ENCODE measurements at places on chromosomes 1 and 21. TPM values are rescaled to one million over a fixed set of nuclear protein-coding genes. Genes with fewer than 3 reads are reported as not detected.
A peak's percentile ranks its signal among the peaks of the same experiment; 100 is the strongest.

Gene IGSF21
- total RNA-seq: not detected

Gene FNDC5
- 77.5 TPM for total RNA-seq

DNA sequence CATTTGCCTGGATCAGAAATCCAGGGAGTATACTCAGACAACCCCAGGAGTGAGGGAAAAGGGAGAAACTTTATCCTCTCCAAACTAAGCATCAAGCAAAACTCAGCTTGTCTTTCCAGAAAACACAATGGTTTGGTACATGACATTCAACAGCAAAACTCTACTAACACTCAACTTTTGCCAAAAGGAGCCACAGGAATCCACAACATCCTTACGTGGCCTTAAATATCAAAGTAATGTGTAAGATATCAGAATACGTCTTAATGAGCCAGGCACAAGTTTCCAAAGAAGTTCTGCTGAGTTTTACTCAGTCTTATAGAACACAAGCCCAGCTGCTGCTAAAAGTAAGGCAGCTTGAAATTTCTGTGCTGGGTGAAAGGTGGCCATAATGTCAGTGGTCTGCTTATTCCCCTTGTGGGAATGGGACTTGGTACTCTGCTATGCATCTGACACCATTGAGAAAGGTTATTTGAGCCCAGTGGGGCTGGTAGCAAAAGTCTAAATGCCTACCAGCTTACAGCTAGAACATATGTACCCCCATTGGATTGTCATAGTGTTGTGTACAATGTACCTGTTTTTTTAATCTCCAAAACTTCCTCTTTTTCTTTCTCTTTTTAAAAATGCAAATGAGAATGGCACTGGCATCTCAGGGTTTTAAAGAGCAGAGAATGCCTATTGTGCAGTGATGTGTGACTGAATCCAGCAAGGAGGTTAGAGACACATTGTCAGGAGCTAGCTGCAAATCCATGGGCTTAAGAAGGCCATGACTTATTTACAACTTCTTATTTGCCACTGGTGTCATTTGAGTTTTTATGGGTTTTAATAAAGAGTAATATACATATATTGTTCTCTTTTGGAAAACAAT, 62.0 kb upstream of the ST6GALNAC3 start:
- H3K36me3 ChIP-seq: no peaks in the 10 kb centered on the region
- H3K27me3 ChIP-seq: no peaks in the 10 kb centered on the region
- H3K27ac ChIP-seq: no peak overlapping the region
- DNase-seq: no peak

GRCh38 chr1:29237129-29237821, 953 bp downstream of the PTPRU start:
- peak overlapping the region; percentile 82 for H3K4me3 ChIP-seq
- H3K27ac ChIP-seq: peak overlapping the region; percentile 40
- no peaks in the 10 kb centered on the region for H3K27me3 ChIP-seq
- H3K4me1 ChIP-seq: peaks cover 22% of the 10 kb centered on the region
- H3K36me3 ChIP-seq: no peaks in the 10 kb centered on the region

DNA sequence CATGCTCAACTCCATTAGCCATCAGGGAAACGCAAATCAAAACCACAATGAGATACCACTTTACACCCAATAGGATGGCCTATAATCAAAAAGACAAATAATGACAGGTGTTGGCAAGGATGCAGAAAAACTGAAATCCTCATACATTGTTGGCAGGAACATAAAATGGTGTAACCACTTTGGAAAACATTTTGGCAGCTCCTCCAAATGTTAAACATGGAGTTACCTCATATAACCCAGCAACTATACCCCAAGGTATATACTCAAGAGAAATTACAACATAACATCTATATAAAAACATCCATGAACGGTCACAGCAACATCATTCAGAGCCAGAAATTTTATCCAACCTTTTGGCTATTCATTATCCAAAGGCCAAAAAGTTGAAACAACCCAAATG, 11.6 kb downstream of the EIF4G3 start:
- H3K27me3 ChIP-seq: no peaks in the 10 kb centered on the region
- no peak for DNase-seq
- H3K27ac ChIP-seq: no peak overlapping the region
- H3K4me3 ChIP-seq: no peak overlapping the region

DNA sequence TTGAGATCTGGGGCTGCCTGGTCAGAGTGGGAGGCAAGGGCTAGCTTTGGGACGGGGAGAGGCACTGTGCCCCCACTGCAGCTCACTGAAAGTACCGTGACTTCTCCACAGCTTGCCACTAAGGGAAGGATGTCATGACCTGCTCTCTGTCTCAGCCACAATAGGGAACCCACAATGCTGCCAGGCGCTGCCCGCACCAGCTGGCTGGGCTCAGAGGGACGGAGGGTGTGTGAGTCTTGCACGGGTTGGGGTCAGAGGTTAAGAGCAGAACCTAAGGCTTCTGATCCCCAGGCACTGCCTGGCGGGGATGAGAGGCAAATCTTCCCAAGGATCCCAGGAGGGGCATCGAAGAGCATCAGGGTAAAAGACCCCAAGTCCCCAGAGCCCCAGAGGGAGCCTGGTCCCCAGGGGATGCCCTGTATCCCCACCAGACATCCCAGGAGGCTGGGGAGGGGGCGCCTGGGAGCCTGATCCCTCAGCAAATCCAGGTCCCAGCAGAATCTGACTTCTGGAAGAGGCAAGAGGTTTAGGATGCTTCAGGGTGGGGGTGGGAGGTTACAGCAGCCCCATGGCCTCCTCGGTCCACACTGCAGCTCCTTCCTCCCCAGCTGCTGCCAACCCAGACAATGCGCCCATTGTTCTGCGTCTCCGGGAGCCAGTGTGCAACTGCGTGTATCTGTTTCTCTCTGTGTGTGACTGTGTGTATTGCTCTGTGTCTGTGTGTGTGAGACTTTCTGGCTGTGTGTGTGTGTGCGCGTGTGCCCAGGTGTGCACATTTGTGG, 2.0 kb upstream of the MARCKSL1 start:
- peaks cover 10% of the 10 kb centered on the region for H3K36me3 ChIP-seq
- H3K4me1 ChIP-seq: no peaks in the 10 kb centered on the region
- peak overlapping the region; percentile 46 for H3K27ac ChIP-seq
- DNase-seq: no peak
- peaks cover 11% of the 10 kb centered on the region for H3K27me3 ChIP-seq

GRCh38 chr1:57156907-57157306, 191.1 kb upstream of the C8B start:
- H3K4me3 ChIP-seq: no peak overlapping the region
- no peaks in the 10 kb centered on the region for H3K4me1 ChIP-seq
- no peak overlapping the region for H3K27ac ChIP-seq
- no peak for DNase-seq

GRCh38 chr1:58013237-58013636, 533.3 kb downstream of the OMA1 start:
- H3K4me3 ChIP-seq: no peak overlapping the region
- DNase-seq: no peak
- H3K27ac ChIP-seq: no peak overlapping the region
- H3K36me3 ChIP-seq: no peaks in the 10 kb centered on the region
- no peaks in the 10 kb centered on the region for H3K4me1 ChIP-seq
- H3K27me3 ChIP-seq: peaks cover 5% of the 10 kb centered on the region

- H3K27ac ChIP-seq: no peak overlapping the region
- H3K36me3 ChIP-seq: no peaks in the 10 kb centered on the region
- no peak overlapping the region for H3K4me3 ChIP-seq
- H3K4me1 ChIP-seq: no peaks in the 10 kb centered on the region
- no peak for DNase-seq
Measured at GRCh38 chr1:90963651-90964050, 58.2 kb downstream of the ZNF644 start.

GRCh38 chr1:231950331-231951128, 323.9 kb downstream of the DISC1 start:
- no peaks in the 10 kb centered on the region for H3K4me1 ChIP-seq
- H3K27ac ChIP-seq: peak overlapping the region; percentile 31
- no peak overlapping the region for H3K4me3 ChIP-seq
- no peaks in the 10 kb centered on the region for H3K36me3 ChIP-seq
- H3K27me3 ChIP-seq: no peaks in the 10 kb centered on the region

- H3K27me3 ChIP-seq: no peaks in the 10 kb centered on the region
- H3K4me1 ChIP-seq: no peaks in the 10 kb centered on the region
- no peak overlapping the region for H3K27ac ChIP-seq
- H3K36me3 ChIP-seq: peaks cover 60% of the 10 kb centered on the region
Measured at GRCh38 chr21:41897700-41898099, 18.6 kb upstream of the PRDM15 start.

DNA sequence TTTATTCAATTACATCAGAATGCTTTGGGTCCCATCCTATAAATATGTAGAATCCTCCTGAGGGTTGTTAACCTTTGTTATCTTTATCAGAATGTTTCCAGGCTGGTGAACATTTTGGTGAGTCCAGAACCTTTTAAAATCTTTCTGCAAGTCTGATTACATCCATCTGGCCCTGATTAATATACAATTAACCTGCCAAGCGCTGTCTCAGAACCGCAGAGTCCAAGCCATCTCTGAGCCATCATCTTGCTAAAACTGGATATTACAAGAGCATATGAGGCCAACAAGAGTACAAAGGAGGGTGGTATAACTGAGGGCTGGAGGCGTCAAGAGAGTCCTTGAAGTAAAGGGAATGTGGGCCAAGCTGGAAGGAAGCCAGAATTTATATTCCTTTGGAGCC, 88.6 kb upstream of the ZC3H11B start:
- no peaks in the 10 kb centered on the region for H3K27me3 ChIP-seq
- H3K4me3 ChIP-seq: no peak overlapping the region

DNA sequence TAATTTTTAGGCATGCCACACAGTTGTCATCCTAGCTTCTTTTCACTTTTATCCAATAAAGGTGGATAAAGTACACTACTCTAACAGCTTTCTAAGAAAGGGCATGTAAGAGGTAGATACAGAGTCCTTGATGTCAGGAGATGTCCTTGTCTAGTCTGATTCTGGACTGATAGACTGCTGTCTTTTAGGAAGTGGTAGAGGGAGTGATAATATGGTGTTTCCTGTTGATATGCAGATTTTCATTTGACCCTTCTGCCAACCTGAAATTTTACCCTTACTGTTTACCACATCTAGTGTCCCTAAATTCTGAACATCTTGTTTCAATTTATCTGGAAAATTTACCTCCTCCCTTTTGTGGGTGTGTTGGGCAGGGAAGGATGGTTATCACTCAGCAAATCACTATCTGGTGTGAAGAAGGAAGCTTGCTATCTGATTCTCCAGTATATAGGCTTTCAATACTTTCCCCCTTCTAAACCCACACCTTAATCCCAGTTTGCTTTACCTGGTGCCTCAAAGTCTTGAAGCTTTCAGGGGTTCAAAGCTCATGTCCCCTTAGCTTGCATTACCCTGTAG, 354.9 kb upstream of the SNX7 start:
- no peak for DNase-seq
- H3K27ac ChIP-seq: no peak overlapping the region
- H3K4me1 ChIP-seq: no peaks in the 10 kb centered on the region
- H3K27me3 ChIP-seq: no peaks in the 10 kb centered on the region
- no peak overlapping the region for H3K4me3 ChIP-seq

DNA sequence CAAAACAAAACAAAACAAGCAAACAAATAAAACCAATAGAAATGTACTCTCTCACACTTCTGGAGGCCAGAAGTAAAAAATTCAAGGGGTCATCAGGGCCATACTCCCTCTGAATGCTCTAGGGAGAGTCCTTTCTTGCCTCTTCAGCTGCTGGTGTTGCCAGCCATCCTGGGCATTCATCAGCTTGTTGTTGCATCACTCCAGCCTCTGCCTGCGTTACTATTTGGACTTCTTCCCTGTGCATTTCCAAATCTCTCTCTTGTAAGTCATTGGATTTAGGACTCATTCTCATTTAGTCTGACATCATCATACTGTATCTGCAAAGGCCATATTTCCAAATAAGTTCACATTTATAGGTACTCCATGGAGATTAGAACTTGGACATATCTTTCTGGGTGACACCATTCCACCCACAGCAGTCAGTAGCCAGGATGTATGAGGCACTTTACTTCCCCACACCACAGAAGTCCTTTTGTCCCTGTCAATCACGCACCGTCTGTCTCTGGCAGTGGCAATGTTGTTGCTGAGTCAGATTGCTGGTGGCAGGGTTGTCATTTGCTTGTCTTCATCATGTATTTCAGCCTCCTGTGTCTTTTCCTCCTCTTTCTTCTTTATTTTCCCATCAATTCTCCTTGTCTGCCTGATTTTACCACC, 151.0 kb upstream of the KCNJ6 start:
- H3K4me1 ChIP-seq: no peaks in the 10 kb centered on the region
- H3K36me3 ChIP-seq: no peaks in the 10 kb centered on the region
- no peak overlapping the region for H3K27ac ChIP-seq
- no peak for DNase-seq

- H3K4me3 ChIP-seq: no peak overlapping the region
- no peaks in the 10 kb centered on the region for H3K36me3 ChIP-seq
- H3K27me3 ChIP-seq: no peaks in the 10 kb centered on the region
- no peaks in the 10 kb centered on the region for H3K4me1 ChIP-seq
- no peak for DNase-seq
Measured at GRCh38 chr1:218667781-218668516, 322.8 kb downstream of the TGFB2 start.

GRCh38 chr1:198556971-198557370, 16.5 kb upstream of the ATP6V1G3 start:
- H3K4me1 ChIP-seq: no peaks in the 10 kb centered on the region
- peak overlapping the region; percentile 13 for H3K4me3 ChIP-seq
- H3K27me3 ChIP-seq: no peaks in the 10 kb centered on the region
- H3K27ac ChIP-seq: no peak overlapping the region

DNA sequence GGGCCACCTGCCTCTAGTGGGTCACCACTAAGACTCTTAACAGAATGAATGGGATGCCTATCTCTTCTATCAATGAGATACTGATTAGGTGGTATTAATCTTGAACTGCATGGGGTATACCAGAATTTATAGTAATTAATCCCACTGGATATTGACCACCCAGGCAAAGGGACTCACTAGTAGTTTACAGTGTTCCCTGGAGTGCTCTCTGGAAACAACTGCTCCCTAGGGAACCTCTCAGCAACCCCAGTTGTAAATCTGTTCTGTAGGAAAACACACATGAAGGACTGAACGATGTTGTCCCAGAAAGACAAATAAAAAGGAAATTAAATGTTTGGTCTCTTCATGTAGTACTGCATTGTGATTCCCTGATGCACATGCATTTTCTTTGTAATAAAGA, 430.5 kb downstream of the HLX start:
- no peak overlapping the region for H3K4me3 ChIP-seq
- no peak for DNase-seq
- H3K27ac ChIP-seq: no peak overlapping the region

DNA sequence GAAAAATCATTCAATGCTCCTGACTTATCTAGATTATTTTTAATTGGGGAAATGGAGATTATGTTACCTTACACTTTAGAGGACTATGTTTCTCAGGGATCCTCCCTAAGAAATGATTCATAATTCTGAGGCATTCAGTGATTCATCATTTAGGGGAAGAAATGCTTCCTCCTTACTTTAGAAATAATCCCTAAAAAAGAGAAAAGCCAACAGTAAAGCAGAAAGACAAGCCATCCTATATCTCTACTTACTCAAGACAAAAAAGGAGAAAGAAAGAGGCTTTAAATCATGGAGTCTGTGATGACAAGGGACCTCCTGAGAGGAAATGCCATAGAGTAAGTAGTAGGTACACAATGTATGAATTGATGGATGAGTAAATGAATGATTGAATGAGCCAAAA, 137.0 kb downstream of the BRINP2 start:
- no peaks in the 10 kb centered on the region for H3K36me3 ChIP-seq
- no peak overlapping the region for H3K4me3 ChIP-seq
- H3K27me3 ChIP-seq: peaks cover 18% of the 10 kb centered on the region
- H3K4me1 ChIP-seq: peaks cover 2% of the 10 kb centered on the region

DNA sequence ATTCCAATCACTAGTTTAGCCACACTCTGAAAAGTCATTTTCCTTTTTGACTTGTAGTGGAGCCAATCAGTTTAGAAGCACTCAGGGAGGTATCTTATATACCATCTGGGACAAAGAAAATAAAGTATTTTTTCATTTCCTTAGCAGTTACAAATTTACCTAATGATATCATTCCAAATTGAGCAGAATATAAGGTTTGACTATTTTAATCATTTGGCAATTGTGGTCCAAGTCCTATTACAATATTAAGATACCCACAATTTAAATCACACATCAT, 170.6 kb downstream of the LTN1 start:
- no peaks in the 10 kb centered on the region for H3K36me3 ChIP-seq
- no peaks in the 10 kb centered on the region for H3K27me3 ChIP-seq
- H3K27ac ChIP-seq: peak overlapping the region; percentile 21
